ENCODE measurements at places on chromosomes 16 and 17.

DNA sequence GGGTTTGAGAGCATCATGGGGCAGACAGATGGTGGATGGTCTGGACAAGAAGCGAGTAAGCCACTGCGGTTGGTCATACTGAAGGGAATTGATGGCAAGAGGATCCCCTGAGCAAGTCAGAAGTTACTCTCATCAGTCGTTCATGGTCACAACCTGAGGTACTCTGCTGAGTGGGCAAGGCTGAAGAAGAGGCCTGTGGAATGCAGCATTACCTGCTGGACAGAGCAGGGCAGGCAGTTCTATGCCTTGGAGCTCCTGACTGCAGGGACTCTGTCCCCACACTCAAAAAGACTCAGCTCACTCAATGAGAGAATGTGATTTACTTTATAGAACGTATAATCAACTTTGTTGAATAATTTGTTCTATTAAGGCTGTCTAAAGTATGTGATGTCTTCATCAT is 28.3 kb downstream of the ALDH3A2 start:
- no peak overlapping the region for H3K4me3 ChIP-seq
- H3K27ac ChIP-seq: no peak overlapping the region
- no peaks in the 10 kb centered on the region for H3K4me1 ChIP-seq
- peaks cover 6% of the 10 kb centered on the region for H3K36me3 ChIP-seq
- DNase-seq: no peak

- H3K36me3 ChIP-seq: no peaks in the 10 kb centered on the region
- no peak overlapping the region for H3K4me3 ChIP-seq
- H3K27me3 ChIP-seq: no peaks in the 10 kb centered on the region
- H3K4me1 ChIP-seq: no peaks in the 10 kb centered on the region
These were observed 157.2 kb downstream of the ZNF18 start for GRCh38 chr17:11840052-11840451.

- H3K27ac ChIP-seq: no peak overlapping the region
- H3K27me3 ChIP-seq: no peaks in the 10 kb centered on the region
- no peaks in the 10 kb centered on the region for H3K36me3 ChIP-seq
- H3K4me1 ChIP-seq: peaks cover 9% of the 10 kb centered on the region
- H3K4me3 ChIP-seq: no peak overlapping the region
- no peak for DNase-seq
These were observed 10.0 kb downstream of the SLC38A8 start for GRCh38 chr16:84032458-84033178.

- H3K27ac ChIP-seq: no peak overlapping the region
- no peaks in the 10 kb centered on the region for H3K36me3 ChIP-seq
- no peaks in the 10 kb centered on the region for H3K27me3 ChIP-seq
- no peak for DNase-seq
- peaks cover 11% of the 10 kb centered on the region for H3K4me1 ChIP-seq
These were observed 342.3 kb downstream of the SNX29 start for GRCh38 chr16:12318661-12319427.

DNA sequence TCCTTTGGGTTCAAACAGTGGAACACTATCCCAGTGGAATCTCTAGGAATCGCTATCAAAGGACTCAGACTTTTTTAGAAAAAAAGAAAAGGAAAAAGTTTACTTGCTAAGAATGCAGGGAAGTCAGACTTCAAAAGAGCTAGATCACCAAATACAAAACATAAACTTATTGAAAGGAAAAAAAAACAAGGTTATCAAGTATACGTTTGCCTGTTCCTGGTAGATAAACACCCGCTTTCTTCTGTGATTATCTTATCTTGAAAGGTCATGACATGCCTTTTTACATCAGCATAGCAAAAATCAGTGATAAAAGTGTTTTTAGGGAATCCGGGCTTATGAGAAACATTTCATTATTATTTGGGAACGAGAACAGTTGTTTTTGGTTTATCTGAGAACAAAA is 129.3 kb upstream of the TMEM97 start:
- no peak overlapping the region for H3K4me3 ChIP-seq
- H3K4me1 ChIP-seq: no peaks in the 10 kb centered on the region
- no peaks in the 10 kb centered on the region for H3K27me3 ChIP-seq
- DNase-seq: no peak
- H3K27ac ChIP-seq: no peak overlapping the region

GRCh38 chr16:1468426-1468810 is 6.4 kb downstream of the CLCN7 start:
- H3K27ac ChIP-seq: no peak overlapping the region
- peaks cover 27% of the 10 kb centered on the region for H3K4me1 ChIP-seq
- H3K27me3 ChIP-seq: no peaks in the 10 kb centered on the region

- H3K27me3 ChIP-seq: no peaks in the 10 kb centered on the region
- H3K27ac ChIP-seq: no peak overlapping the region
- peaks cover 26% of the 10 kb centered on the region for H3K4me1 ChIP-seq
- H3K36me3 ChIP-seq: no peaks in the 10 kb centered on the region
These were observed 166.2 kb downstream of the SEC14L1 start for GRCh38 chr17:77306790-77307478.

- H3K27ac ChIP-seq: no peak overlapping the region
- H3K4me1 ChIP-seq: peaks cover 7% of the 10 kb centered on the region
- no peaks in the 10 kb centered on the region for H3K36me3 ChIP-seq
- H3K4me3 ChIP-seq: no peak overlapping the region
- DNase-seq: no peak
These were observed 3.4 kb downstream of the ZNF469 start for GRCh38 chr16:88385831-88386815.

DNA sequence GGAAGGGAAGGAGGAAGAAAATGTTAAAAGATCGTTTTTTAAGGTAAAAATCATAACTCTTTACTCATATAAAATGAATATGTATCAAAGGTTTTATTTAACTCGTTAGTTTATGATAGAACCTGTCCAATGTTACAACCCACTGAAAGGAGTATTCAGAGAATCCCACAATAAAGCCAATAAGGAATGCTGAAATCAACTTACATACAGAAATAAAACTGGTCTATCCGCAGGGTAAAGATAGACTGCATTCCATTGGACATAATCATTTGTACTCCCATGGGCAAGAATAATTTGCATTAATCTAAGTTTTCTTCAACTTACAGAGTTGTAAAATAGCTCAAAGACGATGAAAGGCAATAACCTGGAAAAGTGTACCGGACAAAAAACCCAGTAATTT is 17.9 kb upstream of the BEAN1 start:
- H3K27ac ChIP-seq: no peak overlapping the region
- no peaks in the 10 kb centered on the region for H3K36me3 ChIP-seq
- H3K4me3 ChIP-seq: no peak overlapping the region
- peaks cover 12% of the 10 kb centered on the region for H3K4me1 ChIP-seq

DNA sequence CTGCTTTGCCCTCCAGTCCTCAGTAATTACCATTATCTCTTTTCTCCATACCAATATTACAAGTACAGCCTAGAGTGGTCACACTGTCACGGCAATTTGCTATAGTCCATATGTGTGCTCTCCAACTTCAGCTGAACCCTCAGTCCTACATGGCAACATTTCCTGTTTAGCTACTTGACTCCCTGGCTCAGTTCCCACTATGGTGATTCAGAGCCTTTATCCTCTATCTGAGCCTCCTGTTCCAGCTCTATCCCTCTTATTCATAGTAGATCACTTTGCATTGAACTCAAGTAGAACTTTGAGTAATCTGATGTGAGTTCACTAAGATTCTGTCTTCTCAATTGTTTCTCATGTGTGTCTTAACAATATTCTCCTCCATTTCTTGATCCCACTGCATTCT is 43.7 kb upstream of the GOSR1 start:
- H3K27ac ChIP-seq: no peak overlapping the region
- no peaks in the 10 kb centered on the region for H3K4me1 ChIP-seq
- H3K4me3 ChIP-seq: no peak overlapping the region
- DNase-seq: no peak
- H3K36me3 ChIP-seq: peaks cover 27% of the 10 kb centered on the region

DNA sequence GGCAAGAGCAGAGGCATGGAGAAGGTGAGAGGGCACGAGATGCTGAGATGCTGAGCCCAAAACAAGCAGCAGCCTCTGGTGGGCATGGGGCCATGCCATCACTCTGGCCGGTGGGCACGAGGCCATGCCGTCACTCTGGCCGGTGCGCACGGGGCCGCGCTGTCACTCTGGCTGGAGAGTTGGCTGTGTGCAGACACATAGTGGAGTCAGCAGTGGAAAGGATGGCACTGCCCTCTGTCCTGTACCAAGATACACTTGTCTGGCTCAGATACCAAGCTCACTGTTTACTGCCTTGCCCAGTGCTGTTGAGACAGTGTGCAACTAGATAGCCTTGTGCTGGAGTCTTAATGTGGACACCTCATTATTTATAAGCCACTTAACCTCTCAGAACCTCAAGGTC is 45.1 kb downstream of the CYB5D2 start:
- no peak overlapping the region for H3K4me3 ChIP-seq
- DNase-seq: no peak
- H3K27ac ChIP-seq: no peak overlapping the region
- peaks cover 61% of the 10 kb centered on the region for H3K36me3 ChIP-seq
- H3K27me3 ChIP-seq: no peaks in the 10 kb centered on the region

DNA sequence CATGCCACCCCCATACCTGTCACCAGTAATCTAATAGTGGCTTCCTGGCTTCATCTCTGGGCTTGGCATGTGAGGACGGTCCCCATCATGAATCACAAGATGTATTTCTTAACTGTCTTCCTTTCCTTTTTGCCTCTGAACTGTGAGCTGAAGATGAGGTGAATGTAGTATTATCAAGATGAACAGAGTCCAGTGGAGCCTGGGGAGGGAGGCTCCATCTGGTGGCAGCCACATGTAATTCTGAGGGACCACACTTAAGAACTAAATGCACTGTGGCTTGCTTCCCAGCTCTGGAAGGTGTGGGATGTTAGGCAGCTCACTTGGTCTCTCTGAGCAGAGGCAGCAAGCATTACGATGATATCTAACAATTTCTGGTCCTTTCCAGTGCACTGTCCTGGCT is 354.9 kb upstream of the ASIC2 start:
- no peak for DNase-seq
- H3K4me1 ChIP-seq: no peaks in the 10 kb centered on the region
- H3K4me3 ChIP-seq: no peak overlapping the region
- no peak overlapping the region for H3K27ac ChIP-seq

DNA sequence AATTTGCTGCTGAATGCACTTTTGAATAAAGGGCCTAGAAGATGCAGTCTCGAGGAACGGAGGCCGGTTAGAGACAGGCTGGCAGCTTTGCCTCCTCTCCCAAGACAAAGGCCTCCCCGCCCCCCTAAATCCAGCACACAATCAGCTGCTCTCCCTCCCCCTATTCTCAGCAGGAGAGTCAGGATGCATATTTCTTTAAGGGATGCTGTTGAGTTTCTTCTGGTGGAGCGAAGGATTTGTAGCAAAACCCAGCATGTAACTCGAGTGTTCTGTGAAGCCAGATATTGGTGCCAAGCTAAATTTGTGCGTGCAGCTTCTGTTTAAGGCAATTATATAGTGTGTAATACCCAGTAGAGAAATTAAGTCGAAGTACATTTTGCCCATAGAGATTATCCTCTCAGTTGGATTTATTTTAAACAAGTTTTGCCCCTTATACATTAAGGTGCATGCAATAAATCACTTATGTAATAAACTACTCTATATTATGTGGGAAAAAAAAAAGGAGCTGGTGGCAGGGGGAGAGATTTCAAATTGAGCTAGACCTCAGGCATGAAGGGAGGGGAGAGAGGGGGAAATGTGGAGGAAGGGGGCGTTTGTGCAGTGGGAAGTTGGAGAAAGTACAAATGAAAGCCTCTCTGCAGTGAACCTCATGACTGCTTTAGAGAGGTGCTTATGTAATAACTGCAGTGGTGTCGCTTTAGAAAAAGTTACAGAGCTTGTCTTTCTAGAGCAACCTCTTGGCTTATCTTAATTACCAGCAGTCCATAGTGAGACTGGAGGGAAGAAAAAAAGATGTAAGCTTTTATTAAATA is 599.2 kb downstream of the MAF start:
- no peaks in the 10 kb centered on the region for H3K4me1 ChIP-seq
- H3K27ac ChIP-seq: no peak overlapping the region
- no peak overlapping the region for H3K4me3 ChIP-seq
- H3K36me3 ChIP-seq: no peaks in the 10 kb centered on the region

- H3K27ac ChIP-seq: no peak overlapping the region
- no peak overlapping the region for H3K4me3 ChIP-seq
- H3K4me1 ChIP-seq: peaks cover 25% of the 10 kb centered on the region
- no peak for DNase-seq
- no peaks in the 10 kb centered on the region for H3K27me3 ChIP-seq
These were observed 2.4 kb downstream of the TMEM101 start for GRCh38 chr17:44012391-44012790.

DNA sequence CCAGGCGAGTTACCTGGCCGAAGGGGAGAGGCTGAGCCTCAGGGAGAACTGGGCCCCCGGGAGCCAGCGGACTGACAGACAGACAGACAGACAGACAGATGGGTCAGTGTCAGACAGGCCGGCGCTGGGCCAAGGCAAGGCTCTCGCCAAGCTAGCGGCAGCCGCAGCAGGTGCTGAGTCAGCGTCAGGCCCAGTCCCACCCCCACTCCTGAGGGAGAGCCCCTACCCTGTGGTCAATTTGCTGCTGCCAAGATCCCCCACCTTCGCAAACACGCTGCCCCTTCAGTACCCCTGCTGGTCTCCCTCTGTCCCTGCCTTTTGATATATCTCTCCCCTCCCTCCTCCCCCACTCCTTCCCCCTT is 1.5 kb downstream of the FGF11 start:
- H3K27ac ChIP-seq: no peak overlapping the region
- H3K4me1 ChIP-seq: peaks cover 58% of the 10 kb centered on the region
- DNase-seq: peak; percentile 25
- peaks cover 49% of the 10 kb centered on the region for H3K27me3 ChIP-seq
- H3K36me3 ChIP-seq: no peaks in the 10 kb centered on the region
- H3K4me3 ChIP-seq: no peak overlapping the region

DNA sequence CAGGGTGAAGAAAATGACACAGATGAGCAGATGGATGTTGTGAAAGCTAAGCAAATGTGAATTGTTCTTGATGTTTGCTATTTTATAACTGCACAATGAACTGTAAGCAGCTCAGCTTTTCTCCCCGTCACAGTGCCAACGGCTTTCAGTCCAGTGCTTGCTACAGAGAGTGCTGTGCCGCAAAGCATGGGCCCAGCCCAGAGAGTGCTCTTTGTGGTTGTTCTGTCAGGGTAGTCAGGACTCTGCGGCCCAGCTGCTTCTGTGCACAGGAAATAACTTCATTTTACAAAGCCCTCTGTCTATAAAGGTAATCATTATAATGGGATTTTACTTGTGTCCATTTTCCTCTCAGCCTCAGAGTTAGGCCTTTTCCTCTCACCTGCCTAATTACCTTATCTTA is 39.1 kb downstream of the CDRT15 start:
- H3K4me1 ChIP-seq: peaks cover 83% of the 10 kb centered on the region
- H3K4me3 ChIP-seq: no peak overlapping the region
- H3K27me3 ChIP-seq: no peaks in the 10 kb centered on the region
- no peaks in the 10 kb centered on the region for H3K36me3 ChIP-seq

DNA sequence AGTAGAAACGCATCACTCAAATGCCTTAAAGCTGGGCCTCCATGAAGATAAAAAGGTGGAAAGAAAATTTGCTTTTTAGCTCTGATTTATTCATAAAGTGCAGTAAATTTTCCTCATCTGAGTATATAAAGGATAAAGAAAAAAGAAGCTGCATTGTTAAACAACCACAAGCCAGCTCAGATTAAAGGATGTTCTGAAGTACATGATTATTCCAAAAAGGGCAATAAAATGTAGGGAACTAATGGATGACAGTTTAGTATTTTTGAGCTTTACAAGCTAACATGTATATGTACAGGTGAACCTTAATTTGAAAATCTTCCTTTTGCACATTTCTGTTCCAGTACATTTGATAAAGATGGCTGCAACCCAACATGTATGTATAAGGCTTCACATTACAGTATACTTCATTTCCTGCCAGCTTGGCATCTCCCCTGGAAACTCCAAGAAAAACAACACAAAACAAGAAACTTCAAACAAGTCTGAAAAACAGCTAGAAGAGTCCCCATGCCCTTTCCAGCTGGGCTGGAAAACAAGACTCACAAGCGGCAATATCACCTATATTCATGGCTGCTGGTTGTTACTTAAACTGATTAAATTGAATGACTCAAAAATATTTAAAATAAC is 225.7 kb downstream of the CEP112 start:
- no peak overlapping the region for H3K27ac ChIP-seq
- H3K4me1 ChIP-seq: no peaks in the 10 kb centered on the region
- H3K4me3 ChIP-seq: no peak overlapping the region
- H3K36me3 ChIP-seq: no peaks in the 10 kb centered on the region
- DNase-seq: no peak
